Omental fat pad (tissue), 4 donors: ENCODE measurements at places on chromosomes 2 and 18. TPM values are rescaled to one million over a fixed set of nuclear protein-coding genes. Genes with fewer than 3 reads are reported as not detected.

The TXNDC2 gene
- not detected for total RNA-seq

The CYS1 gene
- 0.84 TPM for total RNA-seq

The SCN2A gene
- 1.8 TPM for total RNA-seq

DNA sequence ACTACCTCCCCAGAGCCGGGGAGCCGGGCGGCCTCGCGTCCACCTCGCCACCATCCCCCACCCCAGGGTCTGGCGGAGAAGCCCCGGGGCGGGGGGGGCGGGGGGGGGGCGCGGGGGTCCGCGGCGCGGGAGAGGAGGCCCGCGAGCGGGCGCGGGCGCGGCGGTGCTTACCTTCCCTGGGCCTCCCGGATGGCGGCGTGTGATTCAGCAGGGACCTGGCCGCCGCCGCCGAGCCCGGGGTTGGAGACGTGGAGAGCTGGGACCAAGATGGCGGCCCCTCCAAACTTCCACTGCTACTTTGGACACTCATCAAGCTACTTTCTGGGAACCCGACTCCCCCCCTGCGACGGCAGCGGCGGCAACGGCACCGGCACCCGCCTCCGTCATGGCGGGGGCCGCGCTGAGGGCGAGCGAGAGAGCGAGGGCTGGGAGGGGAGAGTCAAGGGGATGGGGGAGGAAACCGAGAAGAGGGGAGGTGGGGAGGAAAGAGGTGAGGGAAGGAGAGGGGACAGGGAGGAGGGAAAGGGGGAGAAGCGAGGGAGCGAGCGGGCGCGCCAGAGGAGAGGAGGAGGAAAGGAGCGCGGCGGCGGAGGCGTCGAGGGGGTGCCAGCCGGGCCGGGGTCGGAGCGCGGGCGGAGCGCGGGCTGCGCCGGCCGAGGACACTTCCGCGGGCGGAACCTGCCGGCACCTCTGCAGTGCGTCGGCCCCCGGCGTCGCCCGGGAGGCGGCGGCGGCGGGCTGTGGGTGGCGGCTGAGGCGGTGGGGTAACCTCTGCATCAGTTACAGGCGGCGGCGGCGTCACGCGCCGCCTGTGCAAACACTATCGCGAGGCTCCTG lies at the start of gene TLK1:
Gene TLK1 (minus strand): TSS at position 775 of the 837 bp plus-strand sequence. CDS start 465 bp downstream, at position 310.
- DNase-seq: no peak

DNA sequence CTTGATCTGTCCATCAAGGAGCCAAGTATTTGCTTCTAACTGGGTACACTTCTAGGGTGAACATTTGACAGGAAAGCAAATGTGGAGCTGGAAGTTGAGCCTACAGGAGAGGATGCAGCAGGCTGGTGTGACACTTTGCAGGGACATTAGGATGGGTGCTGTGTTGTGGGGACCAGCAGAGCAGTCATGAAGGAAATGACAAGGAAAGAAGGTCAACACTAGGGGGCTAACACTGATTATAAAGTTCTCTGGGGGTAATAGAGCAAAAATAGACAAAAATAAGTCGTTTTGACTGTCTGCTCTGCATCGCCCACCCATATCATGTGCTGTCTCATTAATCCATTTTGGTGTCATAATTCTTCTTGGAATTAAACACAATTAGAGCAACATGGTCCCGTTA lies 652.4 kb downstream of the STK39 start:
- no peak for DNase-seq

- DNase-seq: no peak
Measured at GRCh38 chr2:44560352-44560751, 198.6 kb downstream of the CAMKMT start.

- no peak for DNase-seq
Measured at GRCh38 chr2:215753808-215754207, 259.5 kb downstream of the MREG start.

- no peak for DNase-seq
Measured at GRCh38 chr2:216909541-216910210, 49.8 kb upstream of the TNP1 start.

- no peak for DNase-seq
Measured at GRCh38 chr2:3633982-3634595, 23.9 kb upstream of the ALLC start.

DNA sequence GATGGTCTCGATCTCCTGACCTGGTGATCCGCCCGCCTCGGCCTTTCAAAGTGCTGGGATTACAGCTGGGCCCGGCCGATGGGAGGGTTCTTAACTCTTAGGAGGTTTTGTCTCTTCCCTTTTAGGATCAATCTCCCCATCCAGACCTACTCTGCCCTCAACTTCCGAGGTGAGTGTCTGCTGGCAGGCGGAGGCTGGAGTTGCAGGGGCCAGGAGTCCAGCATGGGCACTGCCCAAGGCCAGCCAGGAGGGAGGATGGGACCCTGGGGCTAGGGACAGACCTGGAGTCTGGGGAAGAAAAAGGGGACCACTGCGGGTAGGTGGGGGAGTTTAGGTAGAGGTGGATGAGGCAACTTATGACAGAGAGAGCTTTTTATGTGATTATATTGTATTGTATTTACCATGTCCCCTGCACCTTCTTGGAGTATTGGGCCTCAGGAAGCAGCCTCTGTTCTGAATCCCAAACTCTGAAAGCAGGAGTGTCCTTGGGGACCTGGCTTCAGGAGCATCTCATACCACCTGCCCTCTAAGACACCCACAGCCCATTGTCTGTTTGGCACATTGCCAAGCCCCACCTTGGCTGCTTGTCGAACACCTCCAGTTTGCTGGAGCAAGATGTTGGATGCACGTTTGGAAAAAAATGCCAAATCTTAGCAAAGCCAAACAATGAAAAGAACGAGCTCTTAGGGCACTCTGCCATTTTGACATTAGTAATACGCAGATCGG lies 5.6 kb downstream of the DES start:
- no peak for DNase-seq

GRCh38 chr2:106057206-106057605 lies 136.9 kb downstream of the UXS1 start:
- DNase-seq: no peak
